ENCODE measurements at places on chromosomes 4 and X.
A peak's percentile ranks its signal among the peaks of the same experiment; 100 is the strongest.

- no peak for DNase-seq
Measured at GRCh38 chr4:107625391-107625902, 94.6 kb downstream of the PAPSS1 start.

DNA sequence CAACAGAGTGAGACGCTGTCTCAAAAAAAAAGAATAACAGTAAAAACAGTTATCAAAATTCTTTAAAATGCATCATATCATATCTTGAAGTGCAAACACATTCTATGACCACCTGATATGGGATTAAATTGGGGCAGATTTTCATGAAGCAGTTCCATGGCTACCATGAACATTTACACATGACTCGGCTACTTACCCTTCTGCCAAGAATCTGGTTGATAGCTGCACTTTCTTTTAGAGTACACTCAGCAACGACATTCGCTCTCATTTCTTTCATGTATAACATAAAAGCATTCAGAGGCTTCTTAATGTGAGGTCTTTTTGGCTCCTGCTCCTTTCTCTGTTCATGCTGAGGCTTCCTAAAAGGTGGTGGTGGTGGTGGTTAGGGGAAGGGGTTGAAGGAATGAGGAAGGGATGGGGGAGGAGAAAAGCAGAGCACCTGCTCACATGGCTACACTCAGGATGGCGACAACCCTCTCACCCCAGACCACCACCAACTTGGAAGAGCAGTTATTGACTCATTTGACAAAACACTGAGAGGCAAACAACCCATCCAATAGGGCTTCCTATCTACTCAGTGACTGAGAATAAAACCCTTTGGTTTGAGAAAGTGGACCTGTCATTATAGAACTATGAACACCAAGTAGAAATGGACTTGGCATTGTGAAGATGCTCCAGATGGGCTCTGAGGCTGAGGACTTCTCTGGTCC, 88.5 kb downstream of the HADH start:
- DNase-seq, result no peak

DNA sequence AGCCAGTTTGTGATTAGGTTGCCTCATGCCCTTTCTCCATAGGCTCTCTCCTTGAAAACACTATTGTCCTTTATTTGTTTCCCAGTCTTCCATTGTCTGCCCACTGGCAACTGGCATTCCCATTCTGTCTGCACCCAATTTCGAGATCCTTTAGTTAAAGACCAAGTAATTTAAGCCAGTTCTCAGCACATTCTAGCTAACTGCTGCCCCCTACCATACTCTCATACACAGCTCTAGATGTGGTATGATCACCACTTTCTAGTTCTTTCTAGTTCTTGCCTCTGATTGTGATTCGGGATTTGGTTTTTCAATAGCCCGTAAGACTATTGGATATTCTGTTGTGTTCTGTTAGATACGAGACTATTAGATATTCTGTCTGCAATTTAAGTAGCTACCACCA, 135.8 kb upstream of the TRPC5 start:
- no peak for DNase-seq

DNA sequence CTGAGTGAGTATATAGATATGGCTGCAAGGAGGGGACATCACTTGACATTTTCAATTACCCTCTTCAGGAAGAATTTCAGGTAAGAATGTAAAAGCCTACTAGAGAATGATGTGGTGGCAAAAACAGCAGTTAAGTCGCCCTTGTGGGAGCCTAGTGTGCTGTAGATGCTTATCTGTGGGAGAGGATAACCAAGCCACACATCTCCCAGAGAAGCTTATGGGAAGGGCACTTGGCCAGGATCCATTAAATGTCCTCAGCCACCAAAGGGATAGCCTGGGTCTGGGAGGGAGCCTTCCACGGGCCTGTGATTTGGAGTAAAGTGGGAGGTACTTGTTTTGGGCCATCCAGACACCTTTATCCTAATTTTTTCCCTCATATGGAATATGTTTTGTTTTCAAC, 41.3 kb upstream of the BCLAF3 start:
- no peak for DNase-seq

- DNase-seq, result peak; percentile 49
Measured at GRCh38 chrX:68462653-68463052, 29.4 kb upstream of the OPHN1 start.

GRCh38 chr4:1775731-1776500, 17.2 kb upstream of the FGFR3 start:
- no peak for DNase-seq

DNA sequence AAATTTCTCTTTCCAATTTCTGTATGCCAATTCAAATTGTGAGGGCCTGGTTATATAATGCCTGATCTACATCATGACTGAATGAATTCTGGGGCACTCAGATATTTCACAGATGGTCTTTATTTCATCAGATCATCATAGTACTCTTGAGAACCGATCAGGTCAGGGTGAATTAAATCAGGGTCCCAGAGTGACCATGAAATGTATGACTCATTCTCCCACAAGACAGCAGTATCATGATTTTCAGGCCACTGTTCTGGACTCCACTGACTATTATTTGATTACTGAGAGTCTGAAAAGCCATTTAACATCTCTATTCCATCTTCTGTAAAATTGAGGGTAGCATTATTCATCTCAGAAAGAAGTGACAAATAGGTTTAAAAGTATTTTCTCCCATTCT, 471.5 kb downstream of the ADGRL3 start:
- no peak for DNase-seq

- no peak for DNase-seq
Measured at GRCh38 chr4:153728151-153728550, 31.7 kb downstream of the RNF175 start.

GRCh38 chr4:159229164-159229563, 126.3 kb downstream of the RAPGEF2 start:
- DNase-seq, result peak; percentile 62

GRCh38 chr4:85762529-85762871, 287.6 kb downstream of the ARHGAP24 start:
- DNase-seq, result no peak

- no peak for DNase-seq
Measured at GRCh38 chr4:75708218-75708691, 16.1 kb upstream of the USO1 start.

- no peak for DNase-seq
Measured at GRCh38 chrX:6851140-6851539, 296.4 kb upstream of the STS start.

DNA sequence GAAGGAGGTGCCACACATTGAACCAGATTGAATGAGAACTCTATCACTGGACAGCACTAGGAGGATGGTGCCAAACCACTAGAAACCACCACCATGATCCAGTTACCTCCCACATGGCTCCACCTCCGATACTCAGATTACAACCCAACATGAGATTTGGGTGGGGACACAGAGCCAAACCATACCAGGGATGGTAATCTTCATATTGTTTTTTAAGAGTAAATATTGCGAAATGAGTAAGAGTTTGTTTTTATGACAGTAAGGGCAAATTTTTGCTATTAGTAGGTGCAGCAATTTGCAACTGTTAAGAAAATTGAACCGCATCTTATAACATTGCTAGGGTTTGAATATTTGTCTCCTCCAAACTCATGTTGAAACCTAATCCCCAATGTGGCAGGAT, 891.5 kb downstream of the NLGN4X start:
- no peak for DNase-seq

DNA sequence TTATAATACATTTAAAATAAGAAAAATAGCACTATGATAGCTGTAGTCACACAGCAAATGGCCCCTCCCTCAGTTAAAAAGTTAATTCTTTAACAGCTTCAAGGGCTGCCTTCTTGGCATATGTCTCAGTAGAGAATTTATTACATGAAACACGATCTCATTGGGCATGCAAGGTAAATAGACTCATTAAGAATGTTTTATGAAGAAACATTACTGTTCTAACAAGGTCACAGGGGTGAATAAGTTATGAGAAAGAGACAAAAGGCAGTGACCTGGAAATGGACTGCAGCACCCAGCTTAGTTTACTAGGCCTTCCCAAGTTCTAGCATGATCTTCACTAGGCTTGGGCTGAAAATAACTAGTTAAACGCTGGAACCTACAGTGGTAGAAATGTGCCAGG, 277.7 kb downstream of the NR3C2 start:
- no peak for DNase-seq

DNA sequence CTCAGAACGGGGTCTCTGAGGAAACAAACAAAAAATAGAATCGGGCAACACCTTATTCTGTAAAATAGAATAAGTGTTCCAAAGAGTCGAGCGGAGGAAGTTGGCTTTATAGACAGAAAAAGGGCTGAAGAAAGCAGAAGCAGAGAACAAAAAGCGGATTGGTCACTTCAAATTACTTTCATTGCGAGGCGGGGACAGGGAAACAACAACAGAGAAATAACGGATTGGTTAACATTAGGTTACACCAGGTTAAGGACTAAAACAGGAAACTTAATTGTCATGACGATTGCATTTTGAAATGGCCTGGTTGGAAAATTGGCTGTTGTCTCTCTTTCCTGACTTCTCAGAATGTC, 433 bp upstream of the COQ2 start:
- DNase-seq, result no peak

GRCh38 chr4:121192013-121192412, 27.9 kb upstream of the TNIP3 start:
- DNase-seq, result no peak

GRCh38 chr4:93841803-93842345, 13.3 kb downstream of the ATOH1 start:
- no peak for DNase-seq

DNA sequence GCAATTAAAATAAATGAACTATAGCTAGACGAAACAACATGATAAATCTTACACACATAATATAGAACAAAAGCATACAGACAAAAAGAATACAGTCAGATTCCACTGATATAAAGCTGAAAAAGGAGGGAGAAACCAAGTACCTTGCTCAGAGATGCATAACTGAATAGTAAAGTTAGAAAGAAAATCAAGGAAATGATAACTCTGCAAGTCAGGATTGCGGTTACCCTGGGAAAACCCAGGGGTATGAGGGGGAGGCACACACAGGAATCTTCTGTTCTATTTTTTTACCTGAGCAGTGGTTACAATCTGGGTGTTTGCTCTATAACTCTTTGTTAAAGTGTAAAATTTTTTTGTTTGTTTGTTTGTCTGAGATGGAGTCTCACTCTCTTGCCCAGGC, 209.1 kb downstream of the CBR4 start:
- no peak for DNase-seq

DNA sequence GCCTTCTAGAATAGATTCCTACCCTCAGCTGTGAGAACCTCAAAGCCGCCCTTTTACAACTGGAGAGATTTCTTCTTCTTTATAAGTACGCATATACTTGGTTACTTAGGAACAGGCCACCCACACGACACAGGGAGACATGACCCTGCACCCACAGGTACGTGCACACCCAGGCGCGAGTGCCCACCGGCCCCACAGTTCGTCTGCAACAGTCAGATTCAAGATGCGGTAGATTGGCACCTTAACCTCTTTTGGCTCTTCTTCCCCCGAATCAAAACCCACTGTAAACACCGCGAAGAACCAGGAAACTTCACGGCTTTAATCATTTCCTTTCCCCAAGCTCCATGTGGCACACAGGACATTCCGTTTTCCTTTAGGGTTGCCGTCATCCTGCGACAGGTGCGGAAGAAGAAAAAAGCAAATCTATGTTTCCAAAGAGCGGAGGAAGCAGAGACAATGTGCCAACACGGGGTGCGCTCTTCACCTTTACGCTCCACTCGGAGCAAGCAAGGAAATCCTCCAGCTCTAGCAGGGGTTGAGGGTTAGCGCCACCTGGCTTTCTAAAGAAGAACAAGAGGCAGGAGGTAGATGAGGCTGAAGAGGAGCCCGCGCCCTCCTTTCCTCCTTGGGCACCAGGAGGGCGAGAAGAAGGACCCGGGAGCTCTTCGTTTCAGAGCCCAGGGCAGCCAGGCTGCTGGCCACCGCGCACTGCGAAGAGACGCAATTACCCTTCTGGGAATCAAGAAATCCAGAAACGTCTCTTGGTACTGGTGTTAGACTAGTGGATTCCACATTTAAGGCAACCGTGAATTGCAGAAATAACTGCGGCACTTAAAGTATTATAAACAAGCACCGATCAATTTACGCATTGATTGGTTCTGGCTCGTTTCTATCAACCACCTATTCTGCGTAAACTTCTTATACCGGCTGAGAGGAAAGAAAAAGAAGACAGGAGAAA, 35.7 kb downstream of the HAND2 start:
- DNase-seq, result no peak

DNA sequence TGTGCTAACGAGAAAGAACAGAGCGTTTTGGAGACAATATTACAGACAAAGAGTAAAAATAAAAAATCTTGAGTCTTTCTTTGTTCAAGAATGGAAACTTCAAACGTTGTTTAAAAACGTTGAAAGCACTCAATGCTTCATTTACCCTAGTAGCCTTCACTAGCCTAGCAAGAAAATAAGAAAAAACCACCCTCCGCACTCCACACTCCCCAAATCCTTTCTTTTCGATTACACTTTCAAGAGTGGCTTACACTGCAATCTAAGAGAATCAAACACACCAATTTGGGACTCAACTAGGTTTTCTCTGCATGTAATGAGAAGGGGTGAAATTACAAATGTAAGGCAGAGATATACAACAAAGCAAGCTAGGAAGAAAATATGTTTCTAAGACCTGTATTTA, 4.7 kb downstream of the TMSB4X start:
- no peak for DNase-seq

GRCh38 chr4:81631958-81632441, 160.3 kb upstream of the RASGEF1B start:
- peak; percentile 50 for DNase-seq

DNA sequence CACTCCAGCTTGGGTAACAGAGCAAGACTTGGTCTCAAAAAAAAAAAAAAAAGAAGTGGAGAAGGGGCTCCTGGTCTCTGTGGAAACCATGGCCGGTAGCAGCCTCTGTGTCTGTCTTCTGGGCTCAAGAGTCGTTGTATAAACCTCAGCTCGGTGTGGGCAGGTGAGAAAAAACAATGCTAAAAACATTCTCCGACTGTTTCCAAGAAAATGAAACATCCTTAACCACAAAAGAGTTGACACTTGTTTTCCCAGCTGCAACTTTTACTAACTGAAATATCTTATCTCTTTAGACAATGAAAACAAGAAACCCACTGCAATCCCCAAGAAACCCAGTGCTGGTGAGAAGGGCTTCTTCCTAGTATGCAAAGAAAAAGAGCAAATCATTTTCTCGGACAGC, 26.2 kb downstream of the CD99 start:
- no peak for DNase-seq

DNA sequence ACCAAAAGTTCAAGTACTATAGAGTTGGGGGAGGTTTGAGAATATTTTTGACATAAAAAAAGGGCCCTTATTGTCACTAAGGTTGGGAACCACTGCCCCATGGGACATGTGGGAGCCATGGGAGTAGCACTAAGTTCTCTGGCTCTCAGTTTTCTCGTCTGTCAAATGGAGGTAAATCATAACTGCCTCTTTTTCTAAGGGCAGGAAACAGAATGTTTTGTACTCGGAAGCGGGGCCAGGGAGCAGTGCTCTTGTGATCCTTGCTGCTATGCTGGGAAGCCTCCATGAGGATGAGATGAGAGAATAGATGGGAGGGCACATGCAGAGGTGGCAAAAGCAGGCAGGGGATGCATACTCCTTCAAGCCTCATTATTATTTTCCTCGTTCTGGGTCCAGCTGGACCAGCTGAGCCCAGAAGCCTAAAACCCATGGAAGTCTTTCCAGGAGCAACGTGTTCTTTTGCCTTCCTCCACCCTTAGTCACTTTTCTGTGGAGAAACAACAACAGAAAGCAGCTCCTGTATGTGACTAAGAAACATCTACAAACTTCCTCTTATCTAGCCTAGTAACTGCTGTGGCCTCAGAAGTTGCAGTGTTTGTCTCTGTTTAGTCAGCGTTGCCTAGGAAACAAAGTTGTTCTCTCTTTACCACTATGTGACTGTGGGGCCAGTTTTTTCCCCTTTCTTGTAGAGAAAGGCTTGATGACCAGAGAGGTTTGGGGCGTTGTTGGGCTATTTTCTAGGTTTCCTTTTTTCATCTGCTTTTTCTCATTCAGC, 64.8 kb downstream of the TSC22D3 start:
- DNase-seq, result peak; percentile 46

GRCh38 chrX:130216320-130216719, 44.6 kb downstream of the RAB33A start:
- DNase-seq, result no peak

All from HS-27A (cell line).